Activated CD4-positive, alpha-beta memory T cell treated with anti-CD3 and anti-CD28 coated beads for 36 hours (primary cell): ENCODE measurements at places on chromosomes 1 and 21. TPM values are rescaled to one million over a fixed set of nuclear protein-coding genes. Genes with fewer than 3 reads are reported as not detected.

DNA sequence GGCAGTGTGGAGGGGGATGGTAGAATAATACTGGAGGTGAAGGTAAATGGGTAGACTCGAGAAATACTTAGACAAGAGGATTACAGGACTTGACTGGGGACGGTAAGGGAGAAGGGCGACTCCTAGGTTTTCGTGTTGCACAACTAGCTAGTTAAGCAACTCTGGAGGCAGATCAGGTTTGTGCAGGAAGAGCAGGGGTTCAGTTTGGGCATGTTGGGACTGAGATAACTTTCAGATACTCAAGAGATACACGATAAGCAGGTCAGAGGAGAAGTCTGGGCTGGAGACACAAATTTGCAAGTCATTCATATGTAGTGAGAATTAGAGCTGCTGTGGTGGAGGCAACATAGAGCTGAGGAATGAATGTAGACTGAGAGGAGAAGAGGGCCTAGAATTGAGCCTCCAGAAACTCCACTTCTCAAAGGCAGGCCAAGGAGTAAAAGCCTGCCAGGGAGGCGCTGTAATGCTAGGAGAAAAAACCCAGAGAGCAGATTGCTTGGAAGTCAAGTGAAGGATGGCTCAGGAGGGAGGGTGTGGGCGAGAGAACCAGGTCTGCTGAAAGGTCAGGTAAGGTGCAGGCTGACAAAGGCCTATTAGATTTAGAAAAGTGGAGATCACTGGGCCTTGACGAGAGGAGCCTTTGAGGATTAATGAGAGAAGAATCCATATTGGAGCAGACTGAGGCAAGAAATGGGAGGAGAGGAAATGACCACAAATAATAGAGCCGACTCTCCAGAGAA, 20.8 kb downstream of the MAB21L3 start:
- no peak for DNase-seq

DNA sequence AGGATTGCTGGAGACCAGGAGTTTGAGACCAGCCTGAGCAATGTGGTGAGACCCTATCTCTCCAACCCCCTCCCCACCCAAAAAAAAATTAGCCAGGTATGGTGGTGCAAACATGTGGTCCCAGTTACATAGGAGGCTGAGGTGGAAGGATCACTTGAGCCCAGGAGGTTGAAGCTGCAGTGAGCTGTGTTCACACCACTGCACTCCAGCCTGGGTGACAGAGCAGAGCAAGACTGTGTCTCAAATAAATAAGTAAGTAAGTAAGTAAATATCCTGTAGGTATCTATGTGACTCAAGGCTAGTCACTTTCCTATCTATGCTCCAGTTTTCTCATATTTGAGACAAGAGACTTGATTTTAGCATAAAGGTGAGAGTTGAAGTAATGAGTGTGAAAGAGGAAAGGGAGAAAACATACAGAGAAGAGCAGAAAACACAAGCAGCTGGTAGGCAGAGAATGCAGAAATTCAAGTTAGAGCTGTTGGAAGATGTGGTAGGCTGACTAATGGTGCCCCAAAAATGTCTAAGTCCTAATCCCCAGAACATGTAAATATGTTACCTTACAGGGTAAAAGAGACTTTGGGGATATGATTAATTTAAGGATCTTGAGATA, 7.5 kb downstream of the PPP1R12B start:
- no peak for DNase-seq

- DNase-seq, result no peak
Measured at GRCh38 chr1:231702804-231703203, 76.2 kb downstream of the DISC1 start.

Gene GSTM4
- 8.2 TPM for total RNA-seq

DNA sequence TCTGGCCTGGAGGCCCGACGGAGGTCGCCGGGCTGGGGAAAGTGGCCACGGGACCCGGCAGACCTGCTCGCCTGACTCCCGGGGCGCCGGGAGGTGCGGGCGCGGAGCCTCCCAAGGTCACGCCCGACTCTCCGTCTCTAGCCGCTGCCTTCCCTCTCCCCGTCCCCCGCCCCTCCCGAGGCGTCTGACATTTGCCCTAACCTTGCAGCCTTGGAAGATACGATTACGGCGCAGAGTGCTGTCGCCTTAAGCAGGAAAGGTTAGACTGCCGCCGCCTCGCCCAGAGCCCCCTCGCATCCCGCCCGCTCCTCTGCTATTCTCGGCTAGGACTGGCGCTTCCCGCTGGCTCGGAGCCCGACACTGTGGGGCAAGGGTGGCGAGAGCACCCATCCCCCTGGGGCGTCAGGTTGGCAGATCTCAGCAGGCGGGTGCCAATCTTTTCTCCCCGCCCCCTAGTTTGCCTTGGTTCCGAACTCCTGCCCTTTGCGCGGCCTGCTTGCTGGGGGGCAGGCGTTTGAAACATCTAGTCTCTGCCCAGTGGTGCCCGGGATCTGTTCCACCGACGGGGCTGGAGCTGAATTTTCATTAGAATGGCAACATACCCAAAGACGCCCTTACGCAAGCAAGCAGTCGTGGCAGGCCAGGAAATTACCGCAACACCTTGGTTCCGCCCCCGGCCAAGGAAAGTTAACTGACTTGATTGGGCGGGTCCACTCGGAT, 835 bp downstream of the PGM1 start:
- peak; percentile 89 for DNase-seq
